ENCODE measurements at places on chromosomes 7 and 10. TPM values are rescaled to one million over a fixed set of nuclear protein-coding genes. Genes with fewer than 3 reads are reported as not detected.

The COL1A2 gene
- total RNA-seq, result 85.4 TPM

- H3K36me3 ChIP-seq, result no peaks in the 10 kb centered on the region
- H3K4me3 ChIP-seq, result no peak overlapping the region
- no peaks in the 10 kb centered on the region for H3K4me1 ChIP-seq
- no peak for DNase-seq
- H3K27me3 ChIP-seq, result no peaks in the 10 kb centered on the region
These were observed 122.5 kb downstream of the RELN start for GRCh38 chr7:103866919-103867318.

DNA sequence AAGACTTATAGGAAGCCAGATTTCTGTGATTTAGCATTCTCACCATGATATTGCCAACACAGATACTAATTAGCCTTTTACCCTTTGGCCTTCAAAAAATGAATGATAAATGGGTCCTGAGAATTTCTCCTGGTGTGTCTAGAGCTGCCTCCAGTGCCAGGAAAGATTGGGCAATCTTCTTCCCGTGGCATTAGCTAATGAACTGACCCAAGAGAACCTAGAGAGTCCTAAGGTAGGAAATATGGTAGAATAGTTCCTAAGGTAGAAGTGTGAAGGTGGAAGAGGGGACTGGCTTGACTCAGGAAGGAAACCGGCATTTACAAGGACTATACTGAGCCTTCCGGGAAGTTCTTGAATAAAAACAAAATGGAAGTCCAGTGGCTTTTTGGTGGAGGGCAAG, 133.1 kb downstream of the GFRA1 start:
- DNase-seq, result no peak
- H3K27me3 ChIP-seq, result no peaks in the 10 kb centered on the region
- no peak overlapping the region for H3K4me3 ChIP-seq
- H3K36me3 ChIP-seq, result no peaks in the 10 kb centered on the region

The CABCOCO1 gene
- total RNA-seq, result not detected

- H3K4me3 ChIP-seq, result no peak overlapping the region
- H3K36me3 ChIP-seq, result no peaks in the 10 kb centered on the region
- no peaks in the 10 kb centered on the region for H3K27me3 ChIP-seq
- no peak for DNase-seq
These were observed 358.8 kb downstream of the CALN1 start for GRCh38 chr7:72053292-72053691.

- DNase-seq, result peak; percentile 39
- peaks cover 57% of the 10 kb centered on the region for H3K27me3 ChIP-seq
- no peak overlapping the region for H3K27ac ChIP-seq
- H3K4me3 ChIP-seq, result no peak overlapping the region
These were observed 1.8 kb upstream of the KCP start for GRCh38 chr7:128912281-128912680.

The ABCB4 gene
- total RNA-seq, result 0.60 TPM

The ADAP1 gene
- 5.8 TPM for total RNA-seq

DNA sequence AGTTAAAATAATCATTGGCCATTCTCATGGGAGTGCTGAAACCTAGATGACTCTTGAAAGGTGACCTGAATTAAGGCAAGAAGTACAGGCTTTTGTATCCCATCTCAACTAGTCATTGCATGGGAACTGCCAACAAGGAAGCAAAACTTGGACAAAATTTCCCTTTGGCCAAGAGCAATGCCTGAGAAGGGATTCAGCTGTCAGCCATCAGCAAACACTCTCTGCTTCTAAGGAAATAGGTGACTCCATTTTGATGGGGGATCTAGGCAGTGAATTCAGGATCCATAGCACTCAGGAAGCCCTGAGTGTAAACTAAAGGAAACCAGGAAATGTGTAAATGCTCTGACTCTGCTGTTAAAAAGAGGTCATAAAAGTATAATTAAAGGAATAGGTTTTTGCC, 221.5 kb upstream of the TMEM229A start:
- no peaks in the 10 kb centered on the region for H3K36me3 ChIP-seq
- H3K27ac ChIP-seq, result no peak overlapping the region
- no peaks in the 10 kb centered on the region for H3K4me1 ChIP-seq
- no peaks in the 10 kb centered on the region for H3K27me3 ChIP-seq
- no peak for DNase-seq

The CLRN3 gene
- not detected for total RNA-seq

The MALRD1 gene
- total RNA-seq, result 0.32 TPM

GRCh38 chr7:35753761-35754603, 46.9 kb upstream of the SEPTIN7 start:
- no peak overlapping the region for H3K27ac ChIP-seq
- H3K36me3 ChIP-seq, result no peaks in the 10 kb centered on the region
- H3K27me3 ChIP-seq, result no peaks in the 10 kb centered on the region
- no peak for DNase-seq
- H3K4me3 ChIP-seq, result no peak overlapping the region
- H3K4me1 ChIP-seq, result no peaks in the 10 kb centered on the region

GRCh38 chr7:83835424-83835823, 186.5 kb upstream of the SEMA3E start:
- no peak overlapping the region for H3K4me3 ChIP-seq
- no peak for DNase-seq
- no peaks in the 10 kb centered on the region for H3K36me3 ChIP-seq
- H3K27ac ChIP-seq, result no peak overlapping the region
- no peaks in the 10 kb centered on the region for H3K27me3 ChIP-seq
- peaks cover 10% of the 10 kb centered on the region for H3K4me1 ChIP-seq

The CARD11 gene
- 29.8 TPM for total RNA-seq

DNA sequence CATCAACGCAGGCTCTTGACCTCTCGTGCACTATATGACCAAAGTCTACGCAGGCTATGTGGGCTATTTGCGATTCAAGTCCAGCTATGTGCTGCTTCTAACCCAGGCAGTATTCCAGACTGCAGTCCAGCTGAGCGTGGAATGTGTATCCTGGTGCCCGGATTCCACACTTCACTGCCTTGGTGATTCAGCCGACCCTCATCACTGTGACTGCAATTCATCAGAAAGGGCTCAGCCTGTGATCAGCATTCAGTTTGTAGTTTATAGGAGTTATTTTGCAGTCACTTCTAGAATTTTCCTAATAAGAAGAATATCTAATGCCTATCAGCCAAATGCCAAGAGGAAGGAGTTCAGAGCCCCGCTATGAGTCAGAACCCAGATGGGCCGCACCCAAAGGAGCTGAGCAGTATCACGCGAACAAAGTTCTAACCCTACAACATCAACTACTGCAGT, 119.8 kb upstream of the LANCL2 start:
- no peak overlapping the region for H3K27ac ChIP-seq
- H3K4me3 ChIP-seq, result no peak overlapping the region
- DNase-seq, result no peak

- no peak for DNase-seq
- no peaks in the 10 kb centered on the region for H3K36me3 ChIP-seq
- no peak overlapping the region for H3K27ac ChIP-seq
- H3K27me3 ChIP-seq, result no peaks in the 10 kb centered on the region
These were observed 13.2 kb upstream of the AOC1 start for GRCh38 chr7:150838965-150839650.

DNA sequence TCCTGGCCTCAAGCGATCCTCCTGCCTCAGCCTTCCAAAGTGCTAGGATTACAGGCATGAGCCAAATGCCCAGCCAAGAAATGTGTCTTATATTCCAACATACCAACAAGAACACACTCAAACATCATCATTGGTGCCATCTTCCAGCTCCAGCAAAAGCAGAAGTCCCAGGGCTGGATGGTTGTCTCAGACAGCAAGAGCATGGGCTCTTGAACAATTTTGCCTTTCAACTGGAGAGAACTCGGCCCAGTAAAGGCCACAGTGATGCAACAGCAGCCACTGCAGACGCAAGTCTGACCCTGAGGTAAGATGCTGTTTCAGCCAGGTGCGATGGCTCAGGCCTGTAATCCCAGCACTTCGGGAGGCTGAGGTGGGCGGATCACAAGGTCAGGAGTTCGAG, 52.8 kb upstream of the NFE2L3 start:
- DNase-seq, result no peak
- no peak overlapping the region for H3K4me3 ChIP-seq
- no peak overlapping the region for H3K27ac ChIP-seq
- no peaks in the 10 kb centered on the region for H3K36me3 ChIP-seq

DNA sequence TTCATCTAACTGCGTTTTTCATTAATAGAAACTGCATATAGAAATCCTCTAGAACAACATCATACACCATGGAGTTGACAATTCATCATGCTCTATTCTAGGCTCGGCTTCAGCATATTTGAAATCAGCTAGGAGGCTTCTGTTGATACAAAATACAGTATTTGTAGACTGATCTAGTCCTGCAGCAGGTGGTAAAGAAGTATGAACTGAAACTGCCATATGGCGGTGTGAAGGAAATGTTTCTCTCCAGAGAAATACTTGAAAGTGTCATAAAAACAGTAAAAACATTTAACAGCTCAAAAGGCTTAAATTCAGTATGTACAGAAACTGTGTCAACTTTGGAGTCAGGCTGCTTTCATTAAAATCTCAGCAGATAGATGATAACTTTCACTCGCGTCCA, 32.0 kb upstream of the MYO3A start:
- H3K27ac ChIP-seq, result no peak overlapping the region
- H3K27me3 ChIP-seq, result no peaks in the 10 kb centered on the region
- no peak overlapping the region for H3K4me3 ChIP-seq
- peaks cover 2% of the 10 kb centered on the region for H3K4me1 ChIP-seq
- no peaks in the 10 kb centered on the region for H3K36me3 ChIP-seq

DNA sequence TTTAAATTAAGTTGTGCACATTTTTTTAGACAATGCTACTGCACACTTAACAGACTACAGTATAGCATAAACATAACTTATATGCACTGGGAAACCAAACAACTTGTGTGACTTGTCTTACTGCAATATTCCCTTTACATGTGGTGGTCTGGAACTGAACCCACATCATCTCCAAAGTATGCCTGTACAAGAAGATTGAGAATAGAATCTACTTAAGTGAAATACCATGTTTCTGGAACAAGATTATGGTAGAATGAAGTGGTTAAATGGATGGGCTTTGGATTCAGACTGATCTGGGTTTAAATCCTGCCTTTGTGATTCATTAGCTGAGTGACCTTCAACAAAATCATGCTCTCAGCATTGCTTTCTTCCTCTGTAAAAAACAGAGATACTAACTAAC, 30.7 kb downstream of the CUL2 start:
- H3K4me3 ChIP-seq, result no peak overlapping the region
- no peaks in the 10 kb centered on the region for H3K4me1 ChIP-seq
- no peak for DNase-seq
- no peak overlapping the region for H3K27ac ChIP-seq
- no peaks in the 10 kb centered on the region for H3K27me3 ChIP-seq

The SFTPA1 gene
- total RNA-seq, result not detected

GRCh38 chr7:74258639-74259038, 4.4 kb upstream of the RFC2 start:
- DNase-seq, result no peak
- H3K27ac ChIP-seq, result no peak overlapping the region
- no peaks in the 10 kb centered on the region for H3K4me1 ChIP-seq
- H3K27me3 ChIP-seq, result no peaks in the 10 kb centered on the region

- no peak overlapping the region for H3K27ac ChIP-seq
- H3K27me3 ChIP-seq, result no peaks in the 10 kb centered on the region
- DNase-seq, result no peak
- H3K36me3 ChIP-seq, result no peaks in the 10 kb centered on the region
- no peak overlapping the region for H3K4me3 ChIP-seq
- H3K4me1 ChIP-seq, result 0 out of 2 replicates have a peak, but pooled peaks cover 5% of the 10 kb centered on the region
These were observed 3.0 kb upstream of the CREB3L2 start for GRCh38 chr7:138004936-138005335.

DNA sequence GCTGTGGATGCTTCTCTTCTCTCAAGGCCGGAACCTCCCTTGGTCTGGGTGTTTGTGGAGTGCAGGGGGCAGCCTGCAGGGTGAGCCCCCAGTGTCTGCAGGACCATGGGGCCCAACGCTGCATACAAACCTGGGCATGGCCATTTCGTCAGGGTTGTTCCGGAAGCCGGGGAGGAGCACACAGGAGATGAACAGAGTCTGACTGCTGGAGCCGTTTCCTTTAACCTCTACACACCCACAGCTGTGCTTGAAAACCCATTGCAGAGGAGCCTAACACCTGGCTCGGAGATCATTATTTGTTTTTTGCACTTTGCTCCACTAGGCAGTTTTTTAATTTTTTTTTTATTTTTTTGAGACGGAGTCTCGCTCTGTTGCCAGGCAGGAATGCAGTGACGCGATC, 167.6 kb upstream of the INSYN2A start:
- no peak overlapping the region for H3K27ac ChIP-seq
- DNase-seq, result no peak
- no peaks in the 10 kb centered on the region for H3K4me1 ChIP-seq
- no peaks in the 10 kb centered on the region for H3K27me3 ChIP-seq
- no peak overlapping the region for H3K4me3 ChIP-seq

GRCh38 chr7:83873459-83873858, 224.5 kb upstream of the SEMA3E start:
- H3K36me3 ChIP-seq, result no peaks in the 10 kb centered on the region
- DNase-seq, result no peak
- no peaks in the 10 kb centered on the region for H3K4me1 ChIP-seq
- no peak overlapping the region for H3K27ac ChIP-seq

GRCh38 chr10:32454148-32454547, 8.2 kb downstream of the CCDC7 start:
- H3K36me3 ChIP-seq, result no peaks in the 10 kb centered on the region
- no peaks in the 10 kb centered on the region for H3K4me1 ChIP-seq
- H3K27me3 ChIP-seq, result no peaks in the 10 kb centered on the region
- H3K27ac ChIP-seq, result no peak overlapping the region

GRCh38 chr7:50564171-50564570, 1.0 kb downstream of the DDC start:
- no peaks in the 10 kb centered on the region for H3K36me3 ChIP-seq
- no peaks in the 10 kb centered on the region for H3K4me1 ChIP-seq
- H3K27me3 ChIP-seq, result no peaks in the 10 kb centered on the region
- no peak overlapping the region for H3K4me3 ChIP-seq

- H3K36me3 ChIP-seq, result no peaks in the 10 kb centered on the region
- no peak overlapping the region for H3K27ac ChIP-seq
- no peaks in the 10 kb centered on the region for H3K4me1 ChIP-seq
These were observed 268.4 kb downstream of the GPR37 start for GRCh38 chr7:124497176-124497575.

DNA sequence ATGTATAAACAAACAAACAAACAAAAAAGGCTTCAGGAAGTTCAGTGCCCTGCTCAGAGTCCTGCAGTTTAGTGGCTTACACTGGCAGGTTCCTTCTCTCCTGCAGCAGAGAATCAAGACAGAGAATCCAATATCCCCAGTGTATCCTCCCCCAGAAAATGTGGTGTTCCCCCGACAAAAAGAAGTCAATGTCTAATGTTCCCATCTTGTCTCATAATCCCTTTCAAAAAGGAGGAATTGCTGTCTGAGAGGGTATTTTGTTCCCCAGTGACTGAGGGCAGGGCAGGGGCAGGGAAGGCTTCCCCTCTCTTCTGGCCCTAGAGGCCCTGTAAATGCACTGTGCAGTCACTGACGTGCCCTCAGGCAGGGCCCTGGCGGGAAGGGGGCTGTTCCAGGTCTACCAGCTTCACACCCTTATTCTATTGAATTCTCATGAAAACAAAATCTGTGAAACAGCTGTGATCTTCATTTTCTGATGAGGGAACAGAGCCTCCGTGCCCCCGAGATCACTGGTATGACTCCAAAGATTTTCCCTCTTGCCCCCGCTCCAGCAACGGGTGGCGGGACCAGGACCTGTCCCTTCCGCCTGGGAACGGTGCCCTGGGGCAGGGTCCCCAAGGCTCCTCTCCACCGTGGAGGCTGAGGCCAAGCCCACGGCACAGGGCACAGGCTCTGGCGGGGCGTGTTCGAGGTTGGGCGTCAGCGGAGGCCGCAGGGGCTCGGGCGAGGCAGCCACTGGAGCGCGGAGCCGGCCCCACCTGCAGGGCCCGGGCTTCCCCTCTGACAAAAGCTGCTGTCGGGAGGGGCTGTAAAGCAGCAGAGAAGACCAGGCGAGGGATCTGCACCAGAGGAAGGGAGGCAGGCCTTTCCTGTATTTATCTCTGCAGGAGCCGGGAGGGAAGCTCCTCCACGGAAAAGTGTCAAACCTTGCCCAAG, 13.4 kb upstream of the WDFY4 start:
- no peaks in the 10 kb centered on the region for H3K27me3 ChIP-seq
- peaks cover 5% of the 10 kb centered on the region for H3K4me1 ChIP-seq
- no peaks in the 10 kb centered on the region for H3K36me3 ChIP-seq
- DNase-seq, result no peak
- H3K4me3 ChIP-seq, result no peak overlapping the region

Data from H1 (cell line).